Activated CD4-positive, alpha-beta T cell treated with anti-CD3 and anti-CD28 coated beads for 36 hours (primary cell): ENCODE measurements at places on chromosomes 2 and 18. TPM values are rescaled to one million over a fixed set of nuclear protein-coding genes. Genes with fewer than 3 reads are reported as not detected.

DNA sequence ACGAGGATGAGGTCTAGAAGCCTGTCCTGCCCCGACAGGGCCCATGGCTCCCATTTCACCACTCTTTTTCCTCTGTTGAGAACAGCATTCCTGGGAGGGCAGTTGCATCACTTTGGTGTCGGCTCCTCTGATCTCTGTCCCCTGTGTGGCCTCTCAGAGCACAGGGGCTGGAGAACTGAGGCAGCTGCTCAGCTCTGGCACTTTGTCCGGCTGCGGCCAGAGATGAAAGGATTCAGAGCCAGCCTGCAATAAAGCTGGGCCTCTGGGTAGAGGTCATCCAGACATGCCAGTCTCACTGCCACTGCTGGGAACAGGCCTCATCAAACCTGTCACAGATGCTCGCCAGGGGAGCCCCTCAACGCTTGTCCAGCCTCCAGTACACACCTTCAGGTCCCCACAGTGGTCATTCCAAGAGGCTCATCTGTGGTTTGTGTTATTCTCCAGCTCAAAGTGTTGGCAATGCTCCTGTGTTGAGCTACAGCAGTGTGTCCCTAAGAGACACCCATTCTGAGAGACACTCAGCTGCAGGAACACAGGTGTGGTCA lies 13.1 kb upstream of the ROCK2 start:
- no peak for DNase-seq
- peaks cover 2% of the 10 kb centered on the region for H3K27me3 ChIP-seq
- H3K36me3 ChIP-seq: no peaks in the 10 kb centered on the region
- H3K4me3 ChIP-seq: no peak overlapping the region
- H3K4me1 ChIP-seq: no peaks in the 10 kb centered on the region
- H3K27ac ChIP-seq: no peak overlapping the region

DNA sequence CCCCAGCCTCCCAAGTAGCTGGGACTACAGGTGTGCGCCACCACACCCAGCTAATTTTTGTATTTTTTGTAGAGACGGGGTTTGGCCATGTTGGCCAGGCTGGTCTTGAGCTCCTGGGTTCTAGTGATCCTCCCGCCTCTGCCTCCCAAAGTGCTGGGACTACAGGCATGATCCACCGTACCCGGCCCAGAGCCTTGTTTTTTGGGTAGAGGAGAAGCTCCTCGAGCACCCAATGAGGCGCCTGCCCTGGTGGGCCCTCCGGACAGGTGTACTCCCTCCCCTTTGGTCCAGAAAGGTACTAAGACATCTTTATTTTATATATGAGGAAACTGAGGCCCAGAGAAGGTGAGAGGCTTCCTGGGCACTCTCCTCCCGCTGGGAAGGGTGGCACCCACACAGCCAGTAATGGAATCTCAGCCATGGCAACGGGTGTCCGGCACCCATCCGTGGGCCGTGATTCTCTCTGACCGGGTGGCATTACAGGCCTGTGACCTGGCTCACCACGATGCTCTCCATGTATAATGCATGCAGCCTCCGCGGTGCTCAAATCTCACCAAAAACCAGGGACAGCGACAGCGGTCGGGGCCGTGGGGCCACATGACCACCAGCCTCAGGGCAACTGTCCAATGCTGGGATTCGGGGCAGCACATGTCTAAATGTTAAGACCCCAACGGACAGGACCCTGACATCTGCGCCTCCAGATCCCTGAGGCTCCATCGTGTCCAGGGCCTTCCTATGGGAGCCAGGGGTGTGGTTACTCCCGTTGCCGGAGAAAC lies 16.8 kb upstream of the KLHL30 start:
- peaks cover 6% of the 10 kb centered on the region for H3K27me3 ChIP-seq
- H3K36me3 ChIP-seq: no peaks in the 10 kb centered on the region
- no peaks in the 10 kb centered on the region for H3K4me1 ChIP-seq

Gene CYS1
- total RNA-seq: not detected

Gene POTEJ
- not detected for total RNA-seq

Gene UBR3
- total RNA-seq: 17.2 TPM

- peaks cover 4% of the 10 kb centered on the region for H3K27me3 ChIP-seq
- no peak for DNase-seq
- no peak overlapping the region for H3K27ac ChIP-seq
- H3K4me1 ChIP-seq: peaks cover 2% of the 10 kb centered on the region
- H3K4me3 ChIP-seq: no peak overlapping the region
Measured at GRCh38 chr2:233796254-233796653, 18.1 kb downstream of the MROH2A start.

DNA sequence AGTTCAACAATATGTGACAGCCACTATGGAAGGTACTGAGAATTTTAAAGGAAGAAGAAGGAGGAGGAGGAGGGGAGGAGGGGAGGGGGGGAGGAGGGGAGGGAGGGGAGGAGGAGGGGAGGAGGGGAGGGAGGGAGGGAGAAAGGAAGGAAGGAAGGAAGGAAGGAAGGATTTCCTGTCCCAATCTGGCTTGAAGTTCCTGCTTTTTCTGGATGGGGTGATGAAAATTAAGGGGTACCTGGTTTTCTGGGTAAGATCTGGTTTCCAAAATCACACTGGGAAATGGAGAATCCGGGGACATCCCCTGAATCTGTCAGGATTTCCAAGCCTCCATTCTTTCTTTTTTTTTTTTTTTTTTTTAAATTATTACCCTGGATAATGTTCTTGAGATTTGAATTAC lies 271.8 kb downstream of the MTX2 start:
- H3K27ac ChIP-seq: no peak overlapping the region
- no peak for DNase-seq
- H3K36me3 ChIP-seq: no peaks in the 10 kb centered on the region
- no peak overlapping the region for H3K4me3 ChIP-seq

GRCh38 chr18:58544616-58545337 lies 84.1 kb downstream of the ALPK2 start:
- H3K4me3 ChIP-seq: no peak overlapping the region
- H3K27ac ChIP-seq: peak overlapping the region; percentile 76
- H3K36me3 ChIP-seq: no peaks in the 10 kb centered on the region
- DNase-seq: peak; percentile 71

Gene CAPN14
- total RNA-seq: 0.64 TPM

- H3K36me3 ChIP-seq: no peaks in the 10 kb centered on the region
- no peaks in the 10 kb centered on the region for H3K4me1 ChIP-seq
- peaks cover 4% of the 10 kb centered on the region for H3K27me3 ChIP-seq
Measured at GRCh38 chr2:206202446-206202845, 42.8 kb downstream of the EEF1B2 start.

GRCh38 chr2:185222311-185222710 lies 516.3 kb upstream of the FSIP2 start:
- no peaks in the 10 kb centered on the region for H3K4me1 ChIP-seq
- no peaks in the 10 kb centered on the region for H3K27me3 ChIP-seq
- H3K27ac ChIP-seq: no peak overlapping the region
- DNase-seq: no peak
- no peaks in the 10 kb centered on the region for H3K36me3 ChIP-seq

- H3K36me3 ChIP-seq: no peaks in the 10 kb centered on the region
- DNase-seq: no peak
- no peaks in the 10 kb centered on the region for H3K4me1 ChIP-seq
- no peaks in the 10 kb centered on the region for H3K27me3 ChIP-seq
Measured at GRCh38 chr18:73987247-73987980, 160.2 kb downstream of the FBXO15 start.

DNA sequence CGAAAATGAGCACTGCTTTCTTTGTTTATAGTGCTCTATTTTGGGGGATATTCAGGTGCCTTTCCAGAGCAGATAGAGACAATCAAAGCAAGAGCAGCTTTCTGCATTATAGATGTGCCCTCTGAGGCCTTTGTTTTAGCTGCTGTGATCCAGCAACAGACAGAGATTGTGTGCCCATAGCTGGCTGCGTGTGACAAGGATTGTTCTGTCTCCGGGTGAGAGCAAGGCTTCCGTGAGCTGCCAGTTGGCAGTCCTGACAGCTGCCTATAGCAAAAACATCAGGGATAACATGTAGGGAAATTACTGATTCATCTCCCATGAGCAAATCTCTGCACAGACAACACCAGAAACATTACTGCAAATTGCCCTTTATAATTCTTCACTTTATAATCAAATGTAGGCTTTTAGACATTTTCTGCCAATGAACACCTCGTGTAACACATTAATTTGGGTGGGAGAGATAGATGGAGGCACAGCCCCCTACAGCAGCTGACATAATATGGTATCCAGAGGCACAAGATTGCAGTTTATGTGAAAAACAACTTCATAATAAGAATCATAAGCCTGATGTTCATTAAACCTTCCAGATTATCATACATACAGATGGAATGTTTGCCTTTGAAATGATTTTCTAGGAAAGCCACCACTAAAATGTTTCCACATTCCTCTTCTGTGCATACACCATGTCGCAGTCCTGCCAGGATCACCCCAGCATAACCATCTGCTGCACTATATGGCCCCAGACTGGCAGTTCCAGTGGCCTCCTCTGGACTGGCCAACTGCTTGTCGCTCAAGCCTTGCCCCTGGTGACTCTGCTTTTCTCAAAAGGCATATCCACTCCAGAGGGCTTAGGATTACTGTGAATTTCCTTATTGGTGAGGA lies 131.2 kb downstream of the TRIB2 start:
- H3K27ac ChIP-seq: no peak overlapping the region
- H3K4me3 ChIP-seq: no peak overlapping the region
- H3K27me3 ChIP-seq: peaks cover 12% of the 10 kb centered on the region
- H3K36me3 ChIP-seq: no peaks in the 10 kb centered on the region

DNA sequence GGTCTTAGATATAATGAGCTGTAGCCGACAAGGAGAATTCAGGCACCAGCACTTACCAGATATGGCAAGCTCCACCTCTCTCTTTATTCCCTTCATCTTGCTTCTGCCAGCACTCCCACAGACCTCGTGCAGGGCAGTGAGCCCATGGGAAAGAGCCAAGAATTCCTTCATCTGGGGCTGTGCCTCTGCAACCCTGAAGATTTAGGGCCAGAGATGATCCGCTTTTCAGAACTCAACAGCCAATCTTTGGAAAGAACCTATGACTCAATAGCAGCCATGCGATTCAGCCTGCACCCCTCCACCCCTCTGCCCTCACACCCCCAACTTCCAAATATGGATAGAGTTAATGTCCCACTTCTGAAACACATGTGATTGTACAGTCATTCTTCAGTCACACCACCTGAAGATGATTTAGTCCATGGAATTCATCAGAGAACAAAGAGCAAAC lies 533.7 kb upstream of the TNP1 start:
- DNase-seq: no peak
- peaks cover 1% of the 10 kb centered on the region for H3K36me3 ChIP-seq
- no peak overlapping the region for H3K27ac ChIP-seq
- H3K27me3 ChIP-seq: no peaks in the 10 kb centered on the region
- H3K4me3 ChIP-seq: no peak overlapping the region
- H3K4me1 ChIP-seq: peaks cover 4% of the 10 kb centered on the region

DNA sequence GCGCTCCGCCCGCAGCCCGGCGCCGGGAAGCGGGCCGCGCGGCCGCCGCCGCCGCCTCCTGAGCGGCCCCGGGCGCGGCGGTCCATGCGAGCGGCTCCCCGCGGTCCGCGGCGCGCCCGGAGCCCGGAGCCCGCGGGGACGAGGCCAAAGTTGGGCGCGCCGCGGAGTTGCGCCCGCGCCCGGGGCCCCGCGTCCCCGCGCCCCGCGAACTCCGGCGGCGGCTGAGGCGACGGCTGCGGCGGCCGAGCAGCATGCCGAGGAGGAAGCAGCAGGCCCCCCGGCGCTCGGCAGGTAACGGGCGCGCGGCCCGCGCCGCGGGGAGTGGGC lies 992 bp downstream of the TSHZ1 start:
- peak overlapping the region; percentile 66 for H3K4me3 ChIP-seq
- H3K27me3 ChIP-seq: no peaks in the 10 kb centered on the region
- DNase-seq: no peak
- peaks cover 55% of the 10 kb centered on the region for H3K4me1 ChIP-seq
- peaks cover 15% of the 10 kb centered on the region for H3K36me3 ChIP-seq

Gene TUBB8B
- total RNA-seq: not detected

DNA sequence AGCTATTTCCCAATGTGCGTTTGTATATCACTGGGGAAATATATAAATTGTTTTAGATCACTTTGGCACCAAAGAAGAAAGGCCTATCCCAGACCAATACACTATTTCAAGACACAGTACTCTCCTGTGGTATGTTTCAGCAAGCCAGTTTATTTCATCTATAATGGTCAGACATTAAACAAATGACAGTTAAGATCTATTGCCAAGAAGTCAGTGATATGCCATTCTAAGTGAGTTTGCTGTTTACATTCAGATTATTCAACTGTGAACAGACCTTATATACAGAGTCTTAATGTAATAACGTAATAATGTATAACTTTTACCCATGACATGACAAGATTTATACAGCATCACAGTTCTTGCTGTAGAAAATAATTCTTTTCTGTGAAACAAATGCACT lies 352.7 kb downstream of the CDH7 start:
- H3K4me3 ChIP-seq: no peak overlapping the region
- no peak for DNase-seq
- H3K4me1 ChIP-seq: no peaks in the 10 kb centered on the region
- H3K27me3 ChIP-seq: no peaks in the 10 kb centered on the region
- no peaks in the 10 kb centered on the region for H3K36me3 ChIP-seq
